ENCODE measurements at places on chromosomes 12 and 14.

GRCh38 chr12:114936148-114937079 is 252.4 kb upstream of the TBX3 start:
- DNase-seq: no peak

DNA sequence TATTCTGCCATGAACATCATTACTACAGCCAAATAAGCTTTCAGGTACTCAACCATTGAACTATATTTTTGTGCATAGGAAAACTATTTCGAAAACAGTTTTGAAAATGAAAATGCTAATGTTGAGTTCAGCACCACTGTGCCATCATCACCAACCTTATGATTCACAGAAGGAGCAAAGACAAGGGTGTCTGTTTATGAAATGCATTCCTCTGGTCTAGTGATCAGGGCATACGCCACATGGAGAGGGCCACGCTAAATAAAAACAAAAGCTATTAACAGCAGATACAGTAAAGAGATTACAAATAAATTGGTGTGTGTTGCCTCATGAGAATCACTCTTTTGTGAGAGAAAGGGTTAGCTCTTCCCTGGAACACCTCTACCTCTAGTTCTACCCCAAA is 43.2 kb upstream of the BMAL2 start:
- DNase-seq: no peak

DNA sequence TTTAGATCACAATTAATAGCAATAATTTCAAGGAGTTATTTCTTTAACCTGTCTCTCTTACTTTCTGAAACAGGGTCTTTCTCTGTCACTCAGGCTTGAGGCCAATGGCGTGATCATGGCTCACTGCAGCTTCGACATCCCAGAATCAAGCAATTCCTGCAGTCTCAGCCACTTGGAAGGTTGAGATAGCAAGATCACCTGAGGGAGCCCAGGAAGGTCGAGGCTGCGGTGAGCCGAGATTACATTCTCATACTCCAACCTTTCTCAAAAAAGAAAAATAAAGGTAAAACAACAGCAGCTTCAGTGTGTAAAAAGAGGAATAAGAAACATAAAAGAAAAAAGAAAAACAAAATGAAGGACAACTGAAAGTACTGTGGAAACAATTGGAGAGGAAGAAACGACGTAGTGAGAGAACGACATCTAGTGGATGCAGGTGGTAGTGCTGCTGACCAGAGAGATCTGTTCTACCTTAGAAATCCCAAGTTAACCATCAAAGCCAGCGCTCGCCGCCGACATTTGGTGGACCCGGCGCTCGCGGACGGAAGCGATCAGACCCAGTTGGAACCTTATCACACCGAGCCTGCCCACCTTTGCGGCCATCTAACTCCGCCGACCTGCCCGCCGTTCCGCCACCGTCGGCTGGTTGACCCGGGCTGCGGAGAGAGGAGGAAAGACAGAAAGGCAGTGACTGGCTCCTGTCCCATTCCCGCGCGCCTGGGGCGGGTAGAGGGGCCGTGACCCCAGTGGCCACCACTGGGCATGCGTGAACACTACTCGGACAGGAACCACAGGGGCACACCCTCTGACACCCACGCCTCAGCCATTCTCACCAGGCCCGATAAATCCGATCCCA is 196.1 kb downstream of the ALG10 start:
- DNase-seq: peak; percentile 47

- no peak for DNase-seq
Observed at GRCh38 chr14:104240434-104241157, 102.2 kb downstream of the KIF26A start.

- no peak for DNase-seq
Observed at GRCh38 chr12:55965941-55966407, at the start of gene PMEL. TSS of gene PMEL (minus strand) at chr12:55966042. CDS start at chr12:55966011, 31 bp downstream.

GRCh38 chr12:92049403-92049802 is 96.2 kb downstream of the BTG1 start:
- DNase-seq: no peak

DNA sequence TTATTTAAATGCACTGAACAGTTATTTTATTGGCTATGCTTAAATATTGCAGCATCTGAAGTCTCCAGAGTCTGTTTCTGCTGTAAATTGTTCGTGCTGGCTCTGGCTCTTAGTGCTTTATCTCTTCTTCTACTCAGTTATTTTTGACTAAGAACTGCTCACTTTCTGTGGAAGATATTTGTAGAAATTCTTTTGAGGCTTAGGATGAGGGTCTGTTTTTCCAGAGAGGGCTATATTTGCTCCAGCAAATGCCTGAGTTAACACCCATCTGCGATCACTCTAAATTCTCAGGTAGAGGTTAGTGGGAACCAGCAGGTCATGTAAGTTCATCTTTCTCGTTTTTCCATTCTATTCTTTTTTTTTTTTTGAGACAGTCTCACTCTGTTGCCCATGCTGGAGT is 71.1 kb downstream of the ARL6IP4 start:
- no peak for DNase-seq

GRCh38 chr12:88399811-88400210 is 180.5 kb downstream of the KITLG start:
- no peak for DNase-seq

DNA sequence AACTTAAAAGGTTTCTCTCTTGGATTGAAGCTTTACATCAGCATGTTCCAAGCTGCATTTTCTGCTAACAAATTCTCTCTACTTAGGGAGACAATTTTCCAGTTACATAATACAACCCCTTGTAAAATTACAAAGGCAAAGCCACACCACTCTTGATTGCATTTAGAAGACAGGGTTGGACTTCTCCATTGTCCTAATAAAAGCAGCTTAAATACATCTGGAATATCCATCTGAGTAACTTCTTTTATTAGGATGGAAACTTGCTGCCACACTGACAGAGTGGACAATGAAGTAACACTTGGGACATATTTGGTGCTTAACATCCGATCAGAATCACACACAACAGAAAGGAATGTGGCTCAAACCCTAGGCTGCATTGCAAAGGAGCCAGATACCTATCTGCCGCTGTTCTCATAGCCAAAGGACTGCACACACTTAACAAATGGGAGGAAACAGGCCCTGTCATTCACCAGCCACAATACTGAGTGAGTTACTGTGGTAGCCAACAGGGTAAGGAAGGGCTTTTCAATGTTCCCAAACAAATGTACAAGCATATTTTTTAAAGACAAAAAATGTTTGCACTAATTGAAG is 157.2 kb downstream of the PAX9 start:
- no peak for DNase-seq

- no peak for DNase-seq
Observed at GRCh38 chr14:73739899-73740617, 25.9 kb upstream of the PNMA1 start.

DNA sequence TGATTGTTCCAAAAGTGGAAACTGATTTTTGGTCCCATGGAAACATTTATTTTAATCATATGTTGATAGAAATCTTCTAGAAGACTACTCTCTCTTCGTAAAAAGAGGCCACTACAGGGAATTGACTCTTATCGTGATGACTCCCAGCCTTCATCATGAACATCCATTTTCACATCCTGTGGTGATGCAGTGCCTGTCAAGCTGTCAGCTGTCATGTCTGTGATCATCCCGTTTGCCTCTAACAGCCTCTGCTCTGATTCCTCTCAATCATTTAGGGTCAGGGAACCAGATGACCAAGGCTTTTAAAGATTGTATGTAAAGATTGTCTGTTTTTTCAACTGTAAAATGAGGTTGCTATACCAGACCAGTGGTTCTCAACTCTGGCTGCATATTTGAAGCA is 419.0 kb upstream of the MGAT4C start:
- no peak for DNase-seq

GRCh38 chr12:55702861-55703260 is 4.8 kb downstream of the ITGA7 start:
- no peak for DNase-seq

DNA sequence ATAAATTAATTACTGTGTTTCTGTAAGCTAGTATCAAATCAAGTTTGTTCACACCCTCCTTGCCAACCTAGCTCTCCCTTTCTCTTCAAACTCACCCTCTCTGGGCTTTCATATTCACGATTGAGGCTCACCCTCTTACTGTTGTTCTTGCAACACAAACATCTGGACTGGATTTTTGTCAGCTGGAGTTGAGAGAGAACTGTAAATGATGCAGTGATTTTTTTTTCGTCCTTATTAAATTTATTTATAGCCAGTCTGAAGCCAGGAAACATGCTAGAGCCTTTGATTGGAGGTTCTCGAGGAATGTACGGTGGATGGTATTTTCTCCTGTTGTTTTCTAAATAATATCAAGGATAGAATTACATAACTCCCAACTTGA is 485.1 kb downstream of the ZFP36L1 start:
- no peak for DNase-seq

GRCh38 chr12:42070036-42070435 is 74.6 kb downstream of the GXYLT1 start:
- DNase-seq: no peak

All from natural killer cell (primary cell).